NCI-H226 (cell line): ENCODE measurements at places on chromosomes 4 and X.

DNA sequence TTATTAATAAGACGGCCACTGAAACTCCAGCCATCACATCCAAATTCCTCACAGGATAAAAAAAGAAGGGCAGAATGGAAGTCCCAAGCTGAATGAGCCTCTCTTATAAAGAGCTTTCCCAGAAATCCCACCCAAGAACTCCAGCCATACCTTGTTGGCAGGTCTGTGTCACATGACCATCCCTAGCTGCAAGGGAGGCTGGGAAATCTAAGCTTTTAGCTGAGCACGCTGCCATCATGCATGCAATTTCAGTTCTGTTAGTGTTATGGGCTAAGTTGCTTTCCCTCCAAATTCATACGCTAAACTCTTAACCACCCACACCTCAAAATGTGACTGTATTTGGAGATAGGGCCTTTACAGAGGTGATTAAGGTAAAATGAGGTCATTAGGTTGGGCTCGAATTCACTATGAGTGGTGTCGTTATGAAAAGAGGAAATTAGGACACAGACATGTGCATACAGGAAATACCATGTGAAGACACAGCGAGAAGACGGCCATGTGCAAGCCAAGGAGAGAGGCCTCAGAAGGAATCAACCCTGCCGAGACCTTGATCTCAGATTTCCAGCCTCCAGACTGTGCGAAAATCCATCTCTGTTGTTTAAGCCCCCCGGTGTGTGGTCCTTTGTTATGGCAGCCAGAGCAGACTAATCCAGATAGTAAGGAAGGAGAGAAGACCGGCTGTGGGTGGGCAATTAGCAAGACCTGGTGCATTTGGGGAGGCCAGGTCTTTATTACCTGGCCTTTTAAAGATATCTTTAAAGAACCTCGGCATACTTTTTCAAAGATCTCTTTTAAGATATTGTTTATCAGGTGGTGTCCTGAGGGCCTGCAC, 317.6 kb downstream of the BCOR start:
- DNase-seq, result no peak

DNA sequence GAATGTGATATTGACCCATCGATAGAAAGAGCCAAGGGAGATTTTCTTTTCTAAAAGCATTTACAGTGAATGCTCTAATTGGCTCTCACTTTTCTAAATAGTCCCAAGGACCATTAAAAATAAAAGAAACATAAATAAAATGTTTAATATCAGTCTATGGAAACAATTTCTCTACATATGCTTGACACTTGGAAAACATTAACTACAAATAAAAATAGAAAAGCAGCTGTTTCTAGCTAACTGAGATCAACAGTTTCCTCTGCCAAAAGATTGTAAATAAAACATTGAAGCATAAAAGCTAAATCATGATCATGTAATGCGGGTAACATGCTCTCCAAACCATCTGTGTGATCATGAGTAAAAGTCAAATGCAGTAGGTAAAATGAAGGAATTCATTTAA, 49.7 kb downstream of the CORIN start:
- no peak for DNase-seq

- no peak for DNase-seq
Measured at GRCh38 chr4:60565558-60565957, 634.6 kb upstream of the ADGRL3 start.

- DNase-seq, result no peak
Measured at GRCh38 chr4:98068495-98068894, 74.8 kb downstream of the STPG2 start.

GRCh38 chr4:4446434-4446833, 59.5 kb downstream of the NSG1 start:
- peak; percentile 14 for DNase-seq

- DNase-seq, result no peak
Measured at GRCh38 chr4:183147196-183147595, 48.1 kb downstream of the WWC2 start.

DNA sequence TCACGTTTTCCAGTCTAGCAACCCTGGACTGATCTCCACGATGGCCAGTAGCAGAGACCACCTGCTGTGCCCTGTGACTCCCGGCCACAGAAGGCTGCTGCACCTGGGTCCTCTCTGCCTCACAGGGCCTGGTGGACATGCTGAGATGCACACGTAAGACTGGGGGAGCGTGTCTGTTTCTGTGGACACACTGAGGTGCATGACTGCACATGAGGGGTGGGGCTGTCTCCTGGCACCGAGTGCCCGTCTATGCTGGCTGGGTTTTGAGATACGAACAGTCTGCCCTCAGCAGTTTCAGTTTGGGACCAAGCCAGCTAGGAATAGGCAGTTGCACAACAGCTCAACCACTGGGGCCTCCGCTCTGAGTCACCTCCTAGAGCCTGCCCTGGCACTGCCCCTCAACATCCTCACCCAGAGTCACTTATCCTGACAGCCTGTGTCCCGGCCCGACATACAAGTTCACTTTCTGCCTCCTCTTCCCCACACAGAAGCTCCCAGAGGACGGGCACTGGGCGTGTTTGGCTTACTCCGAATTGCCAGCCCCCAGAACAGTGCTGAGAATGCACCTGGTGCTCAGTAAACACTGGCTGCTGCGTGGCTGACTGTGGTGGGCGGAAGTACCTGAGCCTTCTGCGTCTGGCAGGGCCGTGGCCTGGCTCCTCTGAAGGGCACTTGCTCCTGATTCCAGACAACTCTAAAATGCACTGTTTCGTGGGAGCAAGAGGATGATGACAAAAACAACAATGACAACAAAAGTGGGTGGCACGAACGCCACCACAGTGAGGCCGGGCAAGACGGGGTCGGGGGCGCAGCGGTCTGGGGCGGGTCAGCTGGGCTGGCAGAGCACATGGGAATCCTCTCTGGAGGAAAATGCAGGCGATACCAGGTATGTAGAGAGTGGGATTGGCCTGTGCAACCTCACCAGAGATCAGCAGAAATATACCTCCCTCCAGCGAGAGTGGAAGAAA, 30.9 kb downstream of the RNF212 start:
- peak; percentile 84 for DNase-seq

DNA sequence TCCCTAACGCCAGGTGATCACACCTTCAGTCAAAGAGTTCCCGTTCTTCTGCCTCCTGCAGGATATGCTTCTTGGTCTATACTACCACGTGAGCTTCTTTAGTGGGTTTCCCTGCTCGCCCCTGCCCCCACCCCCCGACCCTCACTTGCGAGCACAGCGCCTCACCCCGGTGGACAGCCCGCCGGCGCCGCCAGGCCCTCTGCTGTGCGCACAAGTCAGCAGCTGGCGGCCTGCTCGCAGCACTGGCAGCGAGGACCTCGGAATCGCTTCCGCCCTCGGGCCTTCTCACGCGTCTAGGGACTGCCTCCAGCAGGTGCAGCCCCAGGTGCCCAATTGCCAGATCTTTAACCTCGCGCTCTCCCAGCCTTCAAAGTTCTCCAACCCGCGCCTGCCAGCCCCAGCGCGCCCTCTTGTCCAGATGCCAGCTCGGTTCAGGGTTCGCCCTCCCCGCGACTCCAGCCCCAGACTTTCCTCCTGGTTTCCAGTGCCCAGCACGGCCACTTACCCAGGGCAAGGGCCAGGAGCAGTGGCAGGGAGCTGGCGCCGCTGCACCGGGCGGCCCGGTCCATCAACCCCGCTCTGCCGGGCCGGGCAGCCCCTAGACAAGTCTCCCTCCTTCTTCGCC, 454 bp downstream of the BTC start:
- peak; percentile 7 for DNase-seq

- DNase-seq, result no peak
Measured at GRCh38 chr4:77802402-77802801, 16.8 kb downstream of the CNOT6L start.

DNA sequence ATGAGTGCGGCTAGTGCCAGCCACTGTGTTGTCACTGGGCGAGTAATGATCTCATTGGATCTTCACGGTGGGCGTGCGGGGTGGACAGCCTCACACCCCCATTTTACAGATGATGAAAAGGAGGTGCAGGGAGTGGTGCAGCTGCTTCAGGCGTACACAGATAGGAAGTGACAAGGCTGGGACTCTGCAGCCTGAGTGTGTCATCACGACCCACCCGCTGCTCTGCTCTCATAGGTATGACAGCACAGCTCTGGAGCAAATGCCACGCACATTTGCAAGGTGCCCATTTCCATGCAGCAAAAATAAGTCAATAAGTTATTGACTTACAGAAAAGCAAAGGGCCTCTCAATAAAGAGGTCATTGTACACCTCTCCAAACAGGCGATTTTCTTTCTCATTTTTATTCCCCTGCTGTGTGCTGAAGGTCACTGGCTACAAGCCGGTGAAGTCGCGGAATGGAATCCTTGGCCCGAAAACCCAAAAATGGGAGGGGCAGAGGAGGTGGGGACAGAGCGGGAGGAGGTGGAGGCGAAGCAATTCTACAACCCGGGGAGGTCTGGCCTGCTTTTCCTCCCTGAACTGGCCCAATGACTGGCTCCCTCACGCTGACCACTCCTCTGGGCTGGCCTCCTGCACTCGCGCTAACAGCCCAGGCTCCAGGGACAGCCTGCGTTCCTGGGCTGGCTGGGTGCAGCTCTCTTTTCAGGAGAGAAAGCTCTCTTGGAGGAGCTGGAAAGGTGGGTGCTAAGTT, at the start of gene SOD3:
Gene SOD3, plus strand, starts transcription at position 658 of the 750 bp plus-strand sequence. CDS start 3,949 bp downstream, outside the sequence.
- DNase-seq, result no peak

DNA sequence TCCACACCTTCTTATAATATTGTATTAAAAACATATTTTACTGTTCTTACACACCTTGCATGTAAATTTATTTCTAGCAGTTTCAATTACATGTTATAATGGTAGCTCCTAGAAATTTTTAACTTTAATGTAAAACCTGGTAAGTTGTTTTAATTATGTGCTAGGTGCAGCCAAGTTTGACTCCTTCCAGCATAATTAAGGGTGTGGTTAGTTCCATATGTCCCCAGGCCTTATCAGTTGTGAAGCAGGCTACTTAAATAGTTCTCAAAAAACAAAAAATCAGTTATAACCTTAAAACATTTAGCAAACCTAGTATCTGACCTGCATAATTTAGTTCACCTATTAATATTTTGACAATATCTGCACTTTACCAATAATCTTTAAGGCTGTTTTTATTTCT, 26.9 kb upstream of the PASD1 start:
- DNase-seq, result no peak

DNA sequence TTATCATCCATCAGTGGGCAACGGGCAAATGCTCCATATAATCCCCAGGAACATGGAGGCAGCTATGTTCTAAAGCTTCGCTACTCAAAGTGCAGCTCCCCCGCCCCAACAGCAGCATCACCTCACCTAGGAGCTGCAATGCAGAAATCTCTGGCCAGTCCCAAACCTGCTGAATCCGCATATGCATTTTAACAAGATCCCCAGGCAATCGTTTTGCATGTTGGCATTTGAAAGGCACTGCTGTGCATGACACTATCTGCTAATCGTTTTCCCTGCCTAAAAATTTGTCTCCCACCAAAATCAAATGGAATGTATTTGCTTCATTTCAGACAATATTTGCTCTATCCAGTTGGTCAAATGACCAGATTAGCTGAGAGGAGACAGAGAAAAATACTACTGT, 15.2 kb downstream of the ADGRG2 start:
- DNase-seq, result no peak

GRCh38 chrX:108156082-108156481, 64.5 kb downstream of the ATG4A start:
- no peak for DNase-seq

DNA sequence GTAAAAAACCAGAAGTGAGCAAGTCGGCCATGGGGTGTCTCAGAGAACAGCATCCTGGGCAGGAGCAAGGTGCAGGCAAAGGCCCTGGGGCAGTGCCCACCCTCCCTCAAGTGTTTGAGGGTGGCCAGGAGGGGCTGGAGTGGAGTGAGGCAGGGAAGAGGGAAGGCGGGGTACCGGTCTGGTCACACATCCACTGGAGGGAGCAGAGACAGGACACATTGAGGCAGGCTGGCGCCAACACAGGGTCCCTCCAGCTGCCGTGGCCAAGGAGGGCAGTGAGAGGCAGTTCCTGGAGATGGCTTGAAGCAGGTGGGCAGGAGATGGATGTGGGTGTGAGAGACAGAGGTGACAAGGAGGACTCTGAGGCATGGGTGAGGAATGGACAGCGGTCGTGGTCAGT, 20.3 kb upstream of the RNF4 start:
- no peak for DNase-seq

DNA sequence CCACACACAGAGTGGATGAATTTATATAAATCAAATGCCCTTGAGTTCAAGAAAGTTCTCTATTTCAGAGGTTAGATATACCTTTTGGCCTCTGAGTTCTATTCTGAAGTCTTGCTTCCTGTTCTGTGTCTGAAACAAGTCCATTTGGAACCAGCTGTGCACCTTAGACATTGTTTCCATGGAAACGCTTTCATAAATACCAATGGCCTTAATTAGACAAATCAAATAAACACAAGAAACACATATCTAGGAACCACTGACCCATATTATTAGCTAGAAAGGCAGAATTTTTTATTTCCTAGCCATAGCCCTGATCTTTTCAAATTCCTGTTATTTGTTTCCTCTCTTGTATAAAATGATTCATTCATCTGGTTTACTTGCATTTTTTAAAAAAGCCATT, 8.4 kb upstream of the C4orf54 start:
- no peak for DNase-seq

GRCh38 chr4:148390311-148390710, 51.9 kb downstream of the NR3C2 start:
- no peak for DNase-seq

DNA sequence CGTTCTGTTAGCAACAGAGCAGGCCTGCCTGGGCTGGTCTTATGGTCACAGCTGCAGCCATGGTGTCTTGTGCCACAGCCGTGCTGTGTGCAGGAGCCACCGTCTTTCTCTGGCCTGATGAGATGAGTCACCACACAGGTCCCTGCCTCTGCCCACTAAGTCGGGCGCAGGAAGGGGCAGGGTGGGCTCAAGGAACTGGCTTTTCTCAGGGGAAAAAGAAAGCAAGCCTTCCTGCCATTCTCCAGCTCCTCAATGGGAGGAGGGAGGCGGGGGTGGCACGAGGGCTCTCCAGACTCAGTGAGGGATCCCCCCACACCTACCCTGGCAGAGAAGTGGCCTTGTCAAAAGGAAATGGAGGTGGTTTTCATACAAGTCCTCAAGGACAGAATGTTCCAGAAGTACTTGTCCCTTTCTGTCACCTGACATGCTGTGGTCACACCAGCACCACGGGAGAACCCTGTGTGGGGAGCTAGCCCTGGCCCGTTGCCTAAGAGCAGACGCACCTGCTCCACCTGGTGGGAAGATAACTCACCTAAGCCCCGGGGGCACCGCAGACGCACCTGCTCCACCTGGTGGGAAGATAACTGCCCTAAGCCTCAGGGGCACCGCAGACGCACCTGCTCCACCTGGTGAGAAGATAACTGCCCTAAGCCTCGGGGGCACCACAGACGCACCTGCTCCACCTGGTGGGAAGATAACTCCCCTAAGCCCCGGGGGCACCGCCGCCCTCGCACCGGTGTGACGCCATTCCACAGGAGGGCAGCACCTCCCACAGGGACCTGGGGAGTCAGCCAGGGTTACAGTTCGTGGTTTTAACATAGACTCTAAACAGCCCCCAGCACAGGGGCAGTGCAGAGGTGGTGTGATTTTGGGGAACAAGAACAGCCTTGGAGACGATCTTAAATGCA, 18.5 kb downstream of the UVSSA start:
- no peak for DNase-seq

DNA sequence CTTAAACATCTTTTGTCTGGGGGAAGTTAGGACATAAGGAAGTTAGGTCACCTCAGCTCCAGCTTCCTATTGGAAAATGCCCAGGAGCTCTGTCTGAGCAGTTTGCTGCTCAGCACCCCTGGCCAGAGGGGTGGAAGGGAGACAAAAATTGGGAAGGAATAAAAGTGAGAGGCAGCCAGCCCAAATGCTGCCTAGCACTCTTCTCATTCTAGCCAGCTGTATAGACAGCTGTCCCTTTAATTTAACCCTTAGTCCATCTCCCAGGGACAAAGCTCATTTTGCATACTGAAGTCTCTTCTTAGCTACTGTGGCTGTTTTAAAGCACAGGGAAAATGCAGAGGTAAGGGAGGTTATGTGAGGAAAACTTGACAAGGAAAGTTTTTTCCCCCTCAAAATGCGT, 89.5 kb upstream of the CITED1 start:
- DNase-seq, result no peak
